Activated naive CD8-positive, alpha-beta T cell treated with anti-CD3 and anti-CD28 coated beads, Interleukin-2, amount 50 U/mL, for 24 hours (primary cell): ENCODE measurements at places on chromosomes 2 and 18.

DNA sequence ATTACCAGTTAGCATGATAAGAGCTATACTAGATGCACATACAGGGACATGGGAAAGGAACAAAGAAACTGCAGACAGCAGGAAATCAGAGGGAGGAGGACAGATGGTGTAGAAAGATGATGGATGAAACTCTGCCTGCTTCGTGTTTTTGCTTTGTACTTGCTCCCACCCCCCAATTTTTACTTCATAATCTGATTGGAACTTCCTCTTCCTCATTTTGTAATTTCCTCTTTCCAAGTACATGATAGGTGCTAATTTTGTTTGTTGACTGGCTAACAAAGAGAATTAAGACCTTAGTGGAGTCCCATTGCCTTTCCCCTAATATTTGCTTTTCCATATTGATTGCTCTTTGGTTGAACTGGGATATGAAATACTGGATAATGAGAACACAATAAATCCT is 76.0 kb upstream of the PELI1 start:
- no peak for DNase-seq

DNA sequence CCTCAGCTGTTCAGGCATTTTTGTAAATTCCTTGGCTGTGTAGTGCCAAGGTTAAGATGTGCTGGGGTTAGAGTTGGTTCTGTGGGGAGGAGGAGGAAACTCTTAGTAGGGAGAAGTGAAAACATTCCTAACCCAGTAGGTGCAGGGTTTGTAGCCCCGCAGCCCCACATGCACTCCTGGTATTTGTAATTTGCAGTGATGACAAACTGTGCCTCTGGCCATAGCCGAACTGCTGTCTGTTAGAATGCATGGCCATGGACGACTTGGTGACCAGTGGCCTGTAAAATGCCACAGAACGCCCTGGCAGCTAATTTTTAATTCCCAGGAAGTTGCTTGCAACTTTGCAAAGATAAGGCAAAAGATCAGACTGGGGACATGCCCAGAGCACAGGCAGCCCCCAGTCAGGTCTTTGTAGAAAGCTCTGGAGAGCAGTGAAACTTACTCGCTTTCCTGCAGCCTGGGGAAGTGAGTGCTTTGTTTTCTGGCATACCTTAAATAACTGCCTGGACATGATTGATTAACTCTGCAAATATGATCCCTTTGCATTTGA is 38.4 kb downstream of the LYPD6B start:
- DNase-seq, result no peak

DNA sequence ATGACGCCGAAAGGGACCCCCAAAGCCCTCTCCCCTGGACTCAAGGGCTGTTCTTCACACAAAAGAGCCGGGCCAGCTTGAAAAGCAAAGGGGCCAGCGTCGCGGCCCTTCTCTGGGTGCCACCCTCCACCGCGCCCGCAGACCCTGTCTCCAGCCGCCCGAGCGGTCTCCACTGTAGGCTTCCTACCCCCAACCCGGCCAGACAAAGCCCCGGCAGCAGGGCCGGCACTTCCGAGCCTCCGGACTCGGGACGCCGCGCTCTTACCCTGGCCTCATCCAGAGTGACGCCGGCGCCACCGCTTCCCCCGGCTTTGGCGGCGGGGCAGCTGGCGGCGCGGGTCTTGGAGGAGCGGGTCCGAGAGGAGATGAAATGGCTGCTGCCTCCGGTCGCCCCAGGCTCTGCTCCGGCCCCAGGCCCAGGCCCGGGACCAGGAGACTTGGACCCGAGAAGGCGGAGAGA is 603 bp downstream of the ATAD2B start:
- no peak for DNase-seq

DNA sequence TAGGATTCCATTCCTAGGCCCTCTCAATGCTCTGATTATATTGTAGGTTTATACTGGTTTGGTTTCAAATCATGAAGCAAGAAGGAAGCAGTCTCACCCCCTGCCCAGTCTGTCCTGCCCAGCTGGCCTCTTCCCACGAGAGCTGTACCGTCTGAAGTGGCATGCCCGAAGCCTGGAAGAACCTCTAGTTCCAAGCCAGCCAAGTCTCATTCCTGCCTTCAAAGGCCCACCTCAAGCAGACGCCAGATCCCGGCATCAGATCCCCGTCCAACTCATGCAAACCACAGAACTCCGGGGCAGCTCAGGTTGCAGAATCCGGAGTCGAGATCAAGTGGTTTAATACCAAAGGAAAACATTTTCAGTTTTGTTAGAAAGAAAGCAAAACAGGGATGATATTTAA is 234.4 kb downstream of the LPIN1 start:
- no peak for DNase-seq

DNA sequence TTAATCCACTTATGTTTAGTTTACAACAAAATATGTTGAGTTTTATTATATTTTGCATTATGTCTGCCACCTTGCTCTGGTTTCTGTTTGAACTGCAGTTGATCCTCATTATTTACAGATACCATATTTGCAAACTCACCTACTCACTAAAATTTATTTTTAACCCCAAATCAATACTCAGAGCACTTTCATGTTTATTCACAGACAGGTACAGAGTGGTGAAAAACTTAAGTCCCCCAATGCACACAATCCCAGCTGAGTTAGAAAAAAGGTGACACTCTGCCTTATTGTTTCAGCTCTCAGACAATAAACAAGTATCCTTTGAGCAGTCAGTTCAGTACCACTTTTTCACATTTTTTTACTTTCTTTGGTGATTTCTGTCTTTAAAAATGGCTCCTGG is 13.7 kb downstream of the GCG start:
- DNase-seq, result no peak

DNA sequence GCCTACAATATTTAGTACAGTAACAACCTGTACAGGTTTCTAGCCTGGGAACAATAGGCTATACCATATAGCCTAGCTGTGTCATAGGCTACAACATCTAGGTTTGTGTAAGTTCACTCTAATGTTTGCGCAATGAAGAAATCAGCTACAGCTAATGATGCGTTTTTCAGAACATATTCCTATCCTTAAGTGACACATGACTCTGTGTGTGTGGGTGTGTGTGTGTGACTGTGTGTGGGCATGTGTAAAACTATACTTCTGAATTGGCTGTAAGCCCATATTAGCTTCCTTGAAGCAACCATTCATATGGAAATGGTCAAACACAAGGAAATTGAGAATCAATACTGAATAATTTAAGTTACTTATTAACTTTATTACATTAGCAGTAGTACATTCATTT is 120.8 kb upstream of the SULT1C3 start:
- no peak for DNase-seq
